ENCODE measurements at places on chromosomes 16 and 17.

GRCh38 chr16:1965396-1966001 lies 873 bp upstream of the RPS2 start:
- peaks cover 32% of the 10 kb centered on the region for H3K36me3 ChIP-seq
- peak overlapping the region; percentile 98 for H3K27ac ChIP-seq
- DNase-seq, result no peak
- peaks cover 26% of the 10 kb centered on the region for H3K4me1 ChIP-seq
- H3K4me3 ChIP-seq, result peak overlapping the region; percentile 93

DNA sequence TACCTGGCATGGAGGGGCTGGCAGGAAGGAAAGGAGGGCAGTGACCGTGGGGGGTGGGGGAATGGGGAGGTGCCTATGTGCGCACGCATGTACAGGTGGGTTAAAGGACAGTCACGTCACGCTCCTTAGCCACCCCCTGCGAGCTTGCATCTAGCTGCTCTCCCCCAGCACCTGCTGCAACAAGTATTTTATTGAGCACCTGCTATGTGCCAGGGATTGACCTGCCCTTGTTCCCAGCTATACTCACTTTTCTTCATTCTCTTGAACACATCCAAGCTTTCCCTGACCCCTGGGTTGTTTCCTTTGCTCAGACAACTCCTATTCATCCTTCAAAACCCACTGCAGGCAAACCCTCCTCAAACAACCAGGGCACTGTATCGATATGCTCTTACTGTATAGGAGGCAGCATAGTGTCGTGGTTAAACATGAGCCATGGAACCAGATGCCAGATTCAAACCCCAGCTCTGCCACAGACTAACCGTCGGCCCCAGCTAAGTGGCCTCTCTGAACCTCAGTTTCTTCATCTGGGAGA lies 155.2 kb upstream of the CIBAR2 start:
- H3K4me1 ChIP-seq, result no peaks in the 10 kb centered on the region
- H3K27ac ChIP-seq, result no peak overlapping the region
- no peak overlapping the region for H3K4me3 ChIP-seq
- no peaks in the 10 kb centered on the region for H3K27me3 ChIP-seq
- no peak for DNase-seq

DNA sequence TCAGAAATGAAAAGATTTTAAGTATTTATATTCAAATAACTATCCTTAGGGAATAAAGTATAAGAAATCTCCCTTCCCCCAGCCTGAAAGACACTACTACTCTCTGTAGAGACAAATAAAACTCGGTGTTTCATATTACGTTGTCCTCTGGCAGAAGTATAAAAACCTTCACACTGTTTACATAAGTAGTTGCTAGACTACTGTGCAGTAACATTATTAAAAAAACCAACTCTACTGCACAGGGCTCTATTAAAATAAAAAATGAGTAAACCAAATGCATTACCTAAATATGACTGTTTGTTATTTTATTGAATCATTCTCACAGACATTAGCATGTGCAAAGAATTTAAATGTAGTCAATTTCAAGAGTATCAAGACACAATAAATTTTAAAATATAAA lies 67.4 kb downstream of the MED13 start:
- no peaks in the 10 kb centered on the region for H3K27me3 ChIP-seq
- H3K36me3 ChIP-seq, result peaks cover 18% of the 10 kb centered on the region
- H3K27ac ChIP-seq, result no peak overlapping the region
- no peaks in the 10 kb centered on the region for H3K4me1 ChIP-seq

DNA sequence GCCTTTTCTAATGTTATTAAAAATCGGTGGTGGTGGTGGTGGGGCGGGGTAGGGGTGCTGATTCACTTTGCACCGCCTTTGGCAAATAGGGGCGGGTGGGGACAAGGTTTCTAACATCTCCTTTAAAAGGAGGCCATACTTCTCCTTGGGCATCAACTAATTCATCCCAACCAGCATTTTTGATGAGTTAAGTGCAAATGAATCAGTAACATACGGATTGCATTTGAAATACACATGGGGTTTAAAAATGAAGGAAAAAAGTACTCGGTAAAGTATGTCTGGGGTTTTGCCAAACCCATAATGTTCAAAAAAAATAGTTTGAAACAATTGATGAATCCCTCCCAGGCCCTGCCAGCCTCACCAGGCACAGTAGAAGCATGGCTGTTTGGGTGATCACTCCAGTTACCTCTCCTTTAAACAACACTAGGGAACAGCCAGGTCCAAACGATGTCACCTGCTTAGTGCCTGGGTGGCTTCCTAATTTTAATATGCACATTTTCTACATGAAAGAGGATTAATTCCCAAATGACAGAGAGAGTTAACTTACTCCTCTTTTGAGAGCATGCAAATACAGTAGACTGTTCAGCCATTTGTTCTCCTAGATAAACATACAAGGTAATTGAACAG lies 107.2 kb downstream of the ANKFN1 start:
- H3K27ac ChIP-seq, result no peak overlapping the region
- no peak overlapping the region for H3K4me3 ChIP-seq
- no peaks in the 10 kb centered on the region for H3K4me1 ChIP-seq
- no peaks in the 10 kb centered on the region for H3K27me3 ChIP-seq
- DNase-seq, result no peak

GRCh38 chr16:87437911-87438610 lies 45.9 kb downstream of the MAP1LC3B start:
- no peak for DNase-seq
- H3K36me3 ChIP-seq, result no peaks in the 10 kb centered on the region
- H3K4me3 ChIP-seq, result no peak overlapping the region
- no peak overlapping the region for H3K27ac ChIP-seq
- no peaks in the 10 kb centered on the region for H3K27me3 ChIP-seq
- no peaks in the 10 kb centered on the region for H3K4me1 ChIP-seq
